Caco-2 (cell line): ENCODE measurements at places on chromosomes 5 and 9. TPM values are rescaled to one million over a fixed set of nuclear protein-coding genes. Genes with fewer than 3 reads are reported as not detected.

The CORO2A gene
- 18.9 and 20.0 TPM in 2 replicates for total RNA-seq

The FOXI1 gene
- 0.14 and 0.39 TPM in 2 replicates for total RNA-seq

DNA sequence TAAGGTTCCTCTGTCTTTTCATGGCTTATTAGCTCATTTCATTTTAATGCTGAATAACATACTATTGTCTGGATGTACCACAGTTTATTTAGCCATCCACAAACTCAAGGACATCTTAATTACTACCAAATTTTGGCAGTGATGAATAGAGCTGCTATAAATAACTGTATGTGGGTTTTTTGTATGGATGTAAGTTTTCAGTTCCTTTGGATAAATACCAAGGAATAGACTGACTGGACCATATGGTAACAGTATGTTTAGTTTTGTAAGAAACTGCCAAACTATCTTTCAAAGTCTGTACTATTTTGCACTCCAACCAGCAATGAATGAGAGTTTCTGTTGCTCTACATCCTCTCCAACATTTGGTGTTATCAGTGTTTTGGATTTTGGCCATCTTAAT is 38.7 kb downstream of the SCAMP1 start:
- DNase-seq: no peak

DNA sequence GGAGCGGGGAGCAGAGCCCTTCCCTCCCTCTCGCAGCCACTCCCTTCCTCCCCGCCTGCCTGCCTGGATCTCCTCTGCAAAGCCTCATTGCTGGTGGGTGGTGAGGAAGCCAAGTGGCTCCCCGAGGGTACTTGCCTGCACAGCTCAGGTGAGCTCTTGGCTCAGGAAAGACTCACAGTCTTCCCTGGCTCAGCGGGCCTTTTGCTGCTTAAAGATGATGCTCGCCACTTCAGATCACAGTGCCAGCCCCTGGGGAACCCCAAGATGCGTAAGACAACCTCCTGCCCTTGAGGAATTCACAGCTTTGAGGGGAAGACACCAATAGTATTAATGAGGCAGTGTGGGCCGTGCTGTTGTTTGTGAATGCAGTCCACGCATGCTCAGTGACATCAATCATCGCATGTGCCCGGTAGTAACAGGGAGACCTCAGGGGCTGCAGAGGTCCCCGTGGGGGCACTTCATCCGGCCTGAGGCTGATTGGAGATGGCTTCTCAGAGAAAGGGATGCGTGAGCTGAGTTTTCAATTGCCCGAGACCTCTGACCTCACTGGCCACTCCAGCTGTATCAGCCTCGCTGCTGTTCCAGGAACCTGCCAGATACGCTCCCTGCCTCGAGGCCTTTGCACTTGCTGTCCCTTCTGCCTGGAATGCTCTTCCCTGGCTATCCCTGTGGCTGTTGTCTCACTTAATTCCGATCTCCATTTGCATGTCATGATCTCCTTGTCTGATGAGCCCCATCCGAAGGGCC is 36.8 kb downstream of the ERGIC1 start:
- DNase-seq: no peak

DNA sequence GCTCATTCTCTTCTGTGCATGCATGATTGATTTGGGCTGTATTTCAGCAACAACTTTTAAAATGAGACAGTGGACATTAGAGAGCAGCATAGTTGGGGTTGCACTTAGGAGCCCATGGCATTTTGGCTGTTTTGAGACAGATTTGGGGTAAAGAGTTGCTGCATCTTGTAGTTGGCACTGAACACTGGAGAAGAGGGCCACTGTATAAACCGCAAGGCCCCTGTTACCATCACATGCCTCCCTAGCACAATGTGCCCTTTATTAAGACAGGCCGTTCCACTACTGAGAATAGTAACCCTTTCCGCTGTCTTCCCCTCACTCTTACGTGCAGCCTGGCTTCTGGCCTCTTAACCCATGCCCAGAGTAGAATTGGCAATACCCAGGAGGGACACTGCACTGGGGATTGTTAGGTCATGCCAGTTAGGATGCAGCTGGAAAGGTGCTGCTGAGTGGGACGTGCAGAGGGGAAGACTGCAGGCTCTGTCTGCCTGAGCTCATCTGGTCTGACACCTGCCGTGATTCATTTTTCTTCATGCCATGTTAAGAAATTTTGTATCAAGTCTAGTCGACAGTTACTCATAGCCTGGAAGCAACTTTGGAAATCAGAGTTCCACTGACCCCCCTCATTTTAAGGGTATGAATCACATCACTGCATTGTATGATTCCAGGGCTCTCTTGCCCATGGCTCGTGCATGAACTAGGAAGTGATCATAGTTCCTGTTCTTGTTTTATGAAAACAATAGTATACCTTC is 146.9 kb upstream of the DMRT1 start:
- no peak for DNase-seq

GRCh38 chr9:34463098-34463900 is 4.7 kb downstream of the DNAI1 start:
- DNase-seq: no peak

DNA sequence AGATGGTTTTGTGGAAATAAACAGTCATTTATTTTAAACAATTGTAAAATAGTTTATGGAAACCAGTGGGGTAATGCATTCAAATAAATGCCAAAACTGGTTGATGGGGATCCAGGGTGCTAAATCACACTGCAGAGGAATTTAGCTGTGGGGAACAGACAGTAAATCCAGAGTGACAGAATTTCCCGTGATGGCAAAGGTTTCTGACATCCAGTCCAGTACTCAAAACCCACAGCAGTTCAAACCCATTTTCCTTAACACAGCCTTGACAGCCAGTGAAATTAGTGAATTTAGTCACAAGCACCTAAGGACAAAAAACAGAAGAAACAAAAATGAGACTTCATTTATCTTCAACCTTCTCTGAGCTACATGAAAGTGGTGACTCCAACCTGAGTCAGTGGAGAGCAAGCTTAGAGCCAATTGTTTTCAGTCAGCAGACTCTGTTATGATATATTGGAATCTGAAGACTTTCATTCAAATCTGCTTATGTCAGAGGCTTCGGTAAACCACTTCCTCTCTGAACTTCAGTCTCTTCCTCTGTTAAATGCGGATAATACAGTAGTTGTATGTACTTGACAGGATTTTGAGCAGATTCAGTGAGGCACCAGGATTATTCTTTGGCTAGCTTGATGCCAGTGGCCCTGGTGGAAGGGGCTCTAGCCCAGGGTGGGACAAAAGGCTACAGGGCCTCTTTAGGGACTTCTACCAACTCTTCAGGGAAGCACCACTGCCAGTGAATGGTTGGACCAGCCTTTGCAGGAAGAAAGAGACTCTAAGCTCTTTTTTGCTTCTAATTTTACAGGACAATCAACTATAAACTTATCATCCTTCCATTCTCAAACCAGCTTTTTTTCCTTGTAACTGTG is 185.3 kb downstream of the MAPKAP1 start:
- DNase-seq: no peak

- DNase-seq: no peak
Measured at GRCh38 chr5:58043032-58043945, 416.6 kb downstream of the PLK2 start.

DNA sequence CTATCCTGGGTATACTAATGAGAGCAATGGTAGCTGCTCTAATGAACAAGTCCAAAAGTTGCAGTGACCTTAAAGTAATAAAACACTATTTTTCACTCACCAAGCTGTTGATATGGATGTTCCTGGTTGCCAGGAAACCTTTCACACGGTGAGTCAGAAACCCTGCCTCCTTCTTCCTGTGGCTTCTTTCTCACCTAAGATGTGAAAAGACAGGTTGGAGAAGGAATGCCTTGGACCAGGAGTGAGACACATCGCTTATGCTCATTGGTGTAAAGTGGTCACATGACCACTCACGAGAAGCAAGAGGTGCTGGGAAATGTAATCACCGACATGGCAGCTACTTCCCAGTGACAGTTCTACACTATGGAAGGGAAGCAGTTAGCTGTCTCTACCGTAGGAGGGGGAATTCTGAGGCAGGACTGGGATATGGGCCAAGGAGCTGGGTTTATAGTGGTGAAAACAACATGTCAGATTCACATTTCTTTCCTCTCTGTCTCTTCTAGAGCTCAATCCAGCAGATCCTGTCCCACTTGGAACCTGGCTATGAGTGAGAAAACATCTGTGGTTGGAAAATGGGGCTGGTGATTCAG is 320.4 kb upstream of the KLF4 start:
- no peak for DNase-seq

The BHMT2 gene
- not detected in 2 replicates for total RNA-seq

- DNase-seq: peak; percentile 85
Measured at GRCh38 chr5:167699432-167699831, 592.0 kb upstream of the WWC1 start.

DNA sequence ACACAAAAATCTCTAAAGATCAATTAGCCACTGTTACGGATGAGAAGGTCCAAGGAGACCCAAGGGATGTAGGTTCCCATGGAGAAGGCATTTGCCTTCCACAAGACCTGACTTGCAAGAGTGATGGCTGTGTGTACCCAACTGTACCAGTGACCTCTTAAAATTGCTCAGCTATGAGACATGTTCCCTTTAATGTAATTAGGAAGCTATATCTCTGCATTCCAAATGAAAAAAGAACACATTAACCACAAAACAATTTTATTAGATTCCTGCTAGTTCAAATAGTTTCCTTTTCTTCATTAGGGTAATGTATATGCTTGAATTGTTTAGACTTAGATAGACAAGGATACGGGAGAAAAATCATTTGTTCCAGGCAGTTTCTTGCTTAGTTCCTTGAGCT is 3.3 kb downstream of the OR2Y1 start:
- no peak for DNase-seq

- no peak for DNase-seq
Measured at GRCh38 chr5:111198281-111198966, 25.8 kb upstream of the CAMK4 start.

The SAXO1 gene
- 0.20 TPM in 1 of 2 replicates, not detected in the other for total RNA-seq

GRCh38 chr5:39412721-39413394 is 11.9 kb downstream of the DAB2 start:
- no peak for DNase-seq

- no peak for DNase-seq
Measured at GRCh38 chr5:172661526-172661925, 20.5 kb downstream of the NEURL1B start.

DNA sequence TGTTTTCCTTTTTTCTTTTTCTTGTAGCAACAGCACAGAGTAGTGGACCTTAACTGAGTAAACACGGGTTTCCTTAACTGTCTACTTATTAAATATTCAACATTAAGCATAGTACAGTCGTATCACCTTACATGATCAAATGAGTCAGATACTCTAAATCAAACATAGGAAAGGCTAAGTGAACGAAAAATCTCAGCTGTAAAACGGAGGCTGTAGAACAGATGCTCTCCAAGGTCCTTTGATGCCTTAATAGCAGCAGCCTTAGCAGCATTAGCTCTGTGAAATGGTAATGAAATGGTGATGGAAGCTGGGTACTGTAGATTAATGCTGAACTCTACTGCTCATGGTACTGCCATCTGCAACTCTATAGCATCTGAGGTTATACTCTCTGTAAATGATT is 1433.3 kb upstream of the C9orf72 start:
- no peak for DNase-seq

DNA sequence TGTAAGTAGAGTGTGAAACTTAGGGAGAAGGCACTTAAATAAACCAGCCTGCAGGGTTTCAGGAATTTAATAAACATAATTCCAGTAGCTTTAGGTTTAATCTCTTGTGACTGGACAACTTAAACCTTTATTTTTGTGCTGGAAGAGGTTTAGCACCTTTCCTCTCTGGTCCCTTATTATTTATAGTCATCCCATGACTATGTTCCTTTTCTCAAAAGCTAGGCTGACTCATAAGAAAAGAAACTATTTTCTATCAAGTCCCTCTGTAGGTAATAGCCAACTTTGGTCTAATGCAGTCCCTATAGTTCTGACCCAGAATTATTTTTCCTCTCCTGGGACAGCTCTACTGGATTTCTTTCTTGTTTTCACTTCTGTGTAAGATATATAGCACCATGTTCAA is 588.9 kb downstream of the NR2F1-AS1 start:
- DNase-seq: no peak

DNA sequence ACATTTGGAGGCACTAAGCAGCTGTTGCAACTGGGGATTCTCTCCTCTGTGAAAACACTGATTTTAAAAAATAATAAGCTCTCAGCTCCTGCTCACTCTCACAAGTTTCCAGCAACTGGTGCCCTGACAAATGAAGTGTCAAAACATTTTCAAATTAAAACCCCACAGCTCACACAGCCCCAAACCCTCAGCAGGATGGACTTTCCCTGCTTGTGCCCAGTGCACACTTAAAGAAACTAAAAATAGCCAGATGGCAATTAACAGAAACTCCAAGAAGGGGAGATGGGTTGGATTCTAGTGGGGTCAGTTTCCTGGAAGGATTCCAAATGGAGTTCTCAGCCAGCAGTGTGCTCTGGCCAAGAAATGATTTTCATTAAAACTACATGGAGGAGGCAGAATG is 163.0 kb upstream of the PUM3 start:
- no peak for DNase-seq

GRCh38 chr5:9186069-9186468 is 359.8 kb downstream of the SEMA5A start:
- DNase-seq: no peak

DNA sequence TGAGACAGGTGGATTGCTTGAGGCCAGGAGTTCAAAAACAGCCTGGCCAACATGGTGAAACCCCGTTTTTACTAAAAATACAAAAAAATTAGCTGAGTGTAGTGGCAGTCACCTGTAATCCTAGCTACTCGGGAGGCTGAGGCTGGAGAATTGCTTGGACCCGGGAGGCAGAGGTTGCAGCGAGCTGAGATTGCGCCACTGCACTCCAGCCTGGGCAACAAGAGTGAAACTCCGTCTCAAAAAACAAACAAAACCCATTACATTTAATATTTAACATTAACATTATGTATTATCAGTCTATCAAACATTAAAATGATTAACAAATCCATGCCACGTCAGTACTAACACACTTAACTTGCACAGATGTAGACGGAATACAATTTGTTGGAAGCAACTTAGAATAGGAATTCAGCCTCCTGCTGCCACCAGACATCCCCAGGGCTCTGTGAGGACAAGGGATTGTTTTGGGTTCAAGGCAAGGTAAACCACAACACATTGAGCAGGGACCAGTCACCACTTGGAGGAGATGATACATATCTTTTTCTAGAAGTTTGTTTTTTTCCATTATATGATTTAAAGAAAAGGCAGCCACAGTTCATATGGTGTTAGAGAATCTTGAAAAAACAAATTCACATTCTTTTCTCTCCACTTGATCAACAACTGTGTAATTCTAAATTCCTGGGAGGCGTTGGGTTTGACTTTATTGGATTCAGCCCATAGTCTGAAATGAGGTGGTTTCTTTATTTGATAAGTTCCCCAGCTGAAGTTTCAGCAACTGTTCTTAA is 104.1 kb upstream of the BASP1 start:
- DNase-seq: no peak

The OR1L1 gene
- not detected in 2 replicates for total RNA-seq

The RHOBTB3 gene
- total RNA-seq: 85.6 and 88.5 TPM in 2 replicates

DNA sequence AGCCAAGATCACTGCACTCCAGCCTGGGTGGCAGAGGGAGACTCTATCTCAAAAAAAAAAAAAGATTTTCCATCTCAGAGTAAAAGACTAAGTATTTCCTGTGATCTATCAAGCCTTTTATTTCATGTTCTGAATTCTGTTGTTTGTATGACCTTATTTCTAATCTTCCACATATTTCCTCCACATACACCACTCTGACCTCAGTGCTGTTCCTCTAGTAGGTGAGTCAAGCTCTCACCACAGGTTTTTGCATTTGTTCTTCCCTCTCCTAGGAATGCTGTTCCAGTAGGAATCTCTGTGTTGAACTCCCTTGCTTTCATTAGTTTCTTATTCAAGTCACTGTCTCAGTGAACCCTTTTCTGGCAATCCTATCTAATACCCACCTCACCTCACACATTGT is 68.1 kb downstream of the INVS start:
- DNase-seq: no peak

GRCh38 chr9:79135681-79136415 is 435.9 kb upstream of the TLE4 start:
- no peak for DNase-seq
